ENCODE measurements at places on chromosomes 5 and 9.

DNA sequence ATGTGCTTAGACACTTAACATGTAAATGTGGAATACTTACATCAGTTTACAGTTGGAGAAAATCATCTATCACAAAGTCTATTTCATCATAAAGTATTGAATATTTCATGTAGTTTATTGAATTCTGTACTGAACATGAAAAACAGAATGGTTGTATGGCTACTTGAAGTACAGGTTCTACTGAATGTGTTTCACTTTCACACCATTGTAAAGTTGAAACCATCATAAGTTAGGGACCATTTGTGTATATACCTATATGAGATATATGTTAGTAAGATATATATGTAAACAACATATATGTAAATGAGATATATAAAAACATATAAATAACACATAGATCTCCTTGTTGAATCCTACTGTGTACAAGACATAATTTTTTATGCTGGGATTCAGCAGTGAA is 63.0 kb upstream of the TAF11L2 start:
- no peak for DNase-seq

DNA sequence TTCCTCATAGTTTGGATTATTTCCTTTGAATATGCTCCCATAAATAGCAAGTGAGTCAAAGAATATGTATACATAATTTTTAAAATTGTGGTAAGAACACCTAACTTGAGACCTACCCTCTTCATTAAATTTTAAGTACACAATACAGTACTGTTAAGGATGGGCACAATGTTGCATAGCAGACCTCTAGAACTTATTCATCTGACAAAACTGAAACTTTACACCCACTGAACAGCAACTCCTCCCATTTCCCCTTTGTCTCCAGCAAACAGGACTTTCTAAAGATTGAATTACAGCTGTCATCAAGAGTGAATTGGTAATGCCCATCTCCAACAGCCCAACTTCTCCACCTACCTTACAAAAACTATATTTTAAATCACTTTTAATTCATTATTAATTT is 388.9 kb downstream of the HTR1A start:
- DNase-seq: no peak

DNA sequence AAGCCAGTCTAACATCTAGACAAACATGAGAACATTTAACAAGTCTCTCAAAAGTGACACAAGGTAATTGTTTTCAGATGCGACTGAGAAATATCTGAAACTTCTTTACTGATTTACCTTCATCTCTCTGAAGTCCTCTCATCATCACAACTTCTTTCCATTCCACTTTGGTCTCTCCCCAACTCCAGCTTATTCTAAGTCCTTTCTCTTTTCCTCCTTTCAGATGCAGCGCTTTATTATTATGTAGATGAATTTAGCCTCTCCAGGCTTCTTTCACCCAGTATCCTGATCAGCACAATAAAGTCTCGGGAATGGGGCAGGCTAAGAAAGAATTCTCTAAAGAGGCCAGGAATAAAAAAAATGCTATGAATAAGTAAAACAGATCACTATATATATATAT is 128.0 kb downstream of the KCTD16 start:
- DNase-seq: no peak

DNA sequence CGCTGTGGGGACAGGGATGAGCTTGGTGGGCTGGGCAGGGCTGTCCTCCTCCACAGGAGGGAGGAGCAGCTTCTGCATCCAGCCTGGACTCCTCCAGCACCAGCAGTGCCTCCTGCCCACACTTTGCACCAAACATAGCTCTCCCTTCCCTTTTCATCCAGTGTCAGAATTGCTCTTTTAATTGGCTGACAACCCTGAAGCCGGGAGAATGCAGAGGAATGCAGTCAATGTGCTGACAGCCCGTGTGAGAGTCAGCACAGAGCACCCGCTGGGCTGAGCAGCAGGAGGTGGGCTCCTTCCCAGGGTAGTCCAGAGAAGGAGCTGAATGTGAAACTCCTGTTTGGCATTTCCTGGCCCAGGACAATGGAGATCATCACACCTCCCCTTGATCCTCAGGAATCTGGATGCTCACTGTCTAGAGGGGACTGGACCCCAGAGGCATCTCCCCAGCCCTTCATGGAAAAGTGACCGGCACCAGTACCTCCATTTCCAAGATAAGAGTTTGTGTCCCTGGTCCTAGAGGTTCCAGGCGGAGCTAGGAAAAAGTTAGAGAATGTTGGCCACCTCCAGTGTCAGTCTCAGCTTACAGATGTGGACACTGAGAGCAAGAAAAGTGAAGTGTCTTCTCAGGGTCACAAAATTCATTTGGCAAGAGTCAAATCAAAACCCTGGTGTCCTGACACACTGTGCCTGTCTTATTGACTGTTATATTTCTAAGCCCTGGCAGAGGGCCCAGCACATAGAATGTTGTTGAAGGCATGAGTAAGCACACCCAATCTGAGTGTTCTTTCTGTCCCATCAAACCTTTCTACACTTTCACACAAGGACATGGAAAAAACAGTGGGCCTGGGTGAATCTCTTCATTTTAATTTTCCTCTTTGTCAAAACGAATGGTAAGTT is 202.1 kb downstream of the SNX18 start:
- no peak for DNase-seq

- peak; percentile 35 for DNase-seq
Observed at GRCh38 chr5:154221371-154221896, 30.9 kb downstream of the GALNT10 start.

DNA sequence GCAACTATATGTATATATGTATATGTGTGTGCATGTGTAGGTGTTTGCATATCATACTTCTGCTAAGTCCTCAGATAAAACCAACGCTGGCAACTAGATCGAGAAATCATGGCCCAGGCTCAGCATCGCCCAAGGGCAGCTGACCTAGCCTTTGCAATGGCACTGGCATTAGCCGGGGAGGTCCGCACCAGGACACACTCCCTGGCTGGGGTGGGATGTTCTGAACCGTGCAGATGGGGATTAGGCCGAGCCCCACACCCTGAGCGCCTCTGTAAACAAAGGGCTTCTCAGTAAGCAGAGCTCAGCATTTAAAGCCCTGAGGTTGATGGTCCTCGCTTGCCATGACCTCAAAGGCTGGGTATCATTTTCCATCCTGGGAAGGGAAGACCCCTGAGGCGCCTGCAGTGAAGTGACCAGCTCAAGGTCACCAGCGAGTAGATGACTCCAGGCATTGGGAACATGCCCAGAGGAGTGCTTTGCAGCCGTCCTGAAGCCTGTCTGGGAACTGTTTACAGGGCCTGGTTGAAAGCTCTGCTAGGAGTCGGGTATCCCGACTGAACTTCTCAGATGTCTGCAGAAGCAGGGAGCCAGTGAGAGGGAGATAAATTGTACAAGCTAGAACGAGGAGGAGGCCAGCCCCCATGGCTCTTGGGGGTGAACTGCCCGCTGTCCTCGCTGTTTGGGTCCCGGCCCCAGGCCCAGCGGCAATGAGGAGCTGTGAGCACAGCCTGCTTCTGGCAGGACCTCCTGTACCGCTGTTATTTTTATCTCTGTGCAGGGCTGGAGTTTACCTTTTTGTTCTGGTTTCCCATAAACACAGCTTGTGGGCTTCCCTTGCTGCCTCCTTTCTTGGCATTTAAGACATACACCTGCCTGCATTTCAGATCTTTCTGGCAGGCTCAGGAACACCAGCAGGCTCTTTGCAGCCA is 18.4 kb downstream of the GADD45G start:
- DNase-seq: no peak

DNA sequence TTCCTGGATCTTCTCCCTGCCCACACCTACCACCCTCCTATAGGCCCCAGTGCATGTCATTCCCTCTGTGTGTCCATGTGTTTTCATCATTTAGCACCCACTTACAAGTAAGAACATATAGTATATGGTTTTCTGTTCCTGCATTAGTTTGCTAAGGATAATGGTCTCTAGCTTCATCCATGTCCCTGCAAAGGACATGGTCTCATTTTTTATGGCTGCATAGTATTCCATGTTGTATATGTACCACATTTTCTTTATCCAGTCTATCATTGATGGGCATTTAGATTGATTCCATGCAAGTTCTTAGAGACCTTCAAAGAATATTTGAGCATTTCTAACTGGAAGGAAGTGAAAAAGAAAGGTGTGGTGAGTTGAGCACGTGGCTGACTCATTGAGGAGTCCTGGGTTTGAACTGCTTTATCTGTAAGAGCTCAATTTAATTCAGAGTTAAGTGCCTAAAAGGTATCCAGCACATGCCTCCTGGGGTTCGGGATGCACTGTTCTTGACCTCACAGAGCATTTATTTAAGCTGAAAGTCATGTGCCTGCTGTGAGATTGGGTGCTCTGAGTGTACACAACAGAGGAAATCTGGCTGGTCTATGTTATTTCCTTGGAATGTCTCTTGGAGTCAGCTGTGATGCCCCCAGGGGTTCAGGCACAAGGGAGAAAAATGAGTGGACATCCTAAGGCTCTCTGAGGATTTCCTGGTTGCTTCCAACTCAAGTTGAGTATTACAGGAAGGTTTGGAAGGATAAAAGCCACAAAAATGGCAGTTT is 56.4 kb downstream of the SH3GL2 start:
- DNase-seq: no peak

GRCh38 chr5:80656425-80656824 is 1.6 kb upstream of the DHFR start:
- DNase-seq: no peak

- DNase-seq: peak; percentile 26
Observed at GRCh38 chr5:1011226-1011631, 2.6 kb downstream of the NKD2 start.

GRCh38 chr9:86778761-86779160 is 168.5 kb downstream of the GAS1 start:
- DNase-seq: no peak

GRCh38 chr9:78249542-78249941 is 13.7 kb downstream of the CEP78 start:
- DNase-seq: no peak

DNA sequence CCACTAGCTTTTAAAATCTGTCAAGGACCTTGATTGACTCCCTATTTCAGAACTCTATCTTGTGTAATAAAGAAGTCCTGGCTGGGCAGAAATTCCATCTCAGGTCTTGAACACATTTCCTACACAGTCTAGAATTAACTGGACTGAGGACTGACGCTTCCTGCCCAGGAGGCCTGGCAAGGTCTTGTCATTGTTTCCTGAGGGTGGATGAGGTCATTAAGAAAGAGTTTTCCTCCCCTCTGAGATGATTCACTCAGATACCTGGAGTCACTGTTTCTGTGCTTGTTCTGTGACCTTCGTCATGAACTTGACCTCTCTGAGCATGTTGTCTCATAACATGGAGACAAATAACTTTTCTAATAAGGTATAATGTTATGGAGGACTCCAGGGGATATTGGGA is 10.0 kb downstream of the MTAP start:
- no peak for DNase-seq

DNA sequence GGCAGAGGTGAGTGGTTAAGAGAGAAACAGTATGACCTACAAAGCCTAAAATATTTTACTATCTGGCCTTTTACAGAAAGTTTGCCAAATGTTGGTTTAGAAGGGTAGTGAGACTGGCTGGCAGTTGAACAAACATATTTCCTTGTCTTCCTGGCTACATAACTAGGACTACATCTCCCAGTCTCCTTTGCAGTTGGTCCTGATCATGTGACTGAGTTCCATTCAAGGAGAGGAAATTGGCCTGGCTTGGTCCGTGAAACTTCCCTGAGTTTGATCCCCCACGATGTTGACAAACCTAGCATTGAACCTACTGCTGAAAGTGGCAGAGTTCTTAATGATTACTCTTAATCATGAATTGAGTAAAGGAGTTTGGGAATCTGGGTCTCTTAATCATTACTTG is 280.8 kb downstream of the SLIT3 start:
- DNase-seq: no peak

DNA sequence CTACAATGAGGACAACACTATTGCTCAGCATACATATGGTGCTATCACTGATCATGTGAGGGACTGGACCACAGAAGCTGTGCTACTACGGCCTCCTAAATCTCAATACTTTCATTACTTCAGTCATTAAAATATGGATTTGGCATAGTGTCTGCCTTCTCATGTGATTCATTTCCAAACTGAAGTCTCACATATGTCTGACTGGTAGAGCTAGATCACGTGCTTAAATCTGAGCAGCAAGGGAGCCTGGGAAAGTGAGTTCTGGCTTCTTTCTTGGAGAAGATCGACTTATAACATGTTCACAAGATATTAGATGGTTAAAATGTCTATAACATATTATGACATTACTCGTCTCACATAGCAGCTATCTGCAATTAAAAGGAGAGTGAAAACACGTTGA is 8.3 kb downstream of the KIF4B start:
- DNase-seq: no peak

- no peak for DNase-seq
Observed at GRCh38 chr9:135919318-135919890, 12.1 kb upstream of the CAMSAP1 start.

GRCh38 chr9:6845880-6846279 is 88.1 kb downstream of the KDM4C start:
- no peak for DNase-seq

DNA sequence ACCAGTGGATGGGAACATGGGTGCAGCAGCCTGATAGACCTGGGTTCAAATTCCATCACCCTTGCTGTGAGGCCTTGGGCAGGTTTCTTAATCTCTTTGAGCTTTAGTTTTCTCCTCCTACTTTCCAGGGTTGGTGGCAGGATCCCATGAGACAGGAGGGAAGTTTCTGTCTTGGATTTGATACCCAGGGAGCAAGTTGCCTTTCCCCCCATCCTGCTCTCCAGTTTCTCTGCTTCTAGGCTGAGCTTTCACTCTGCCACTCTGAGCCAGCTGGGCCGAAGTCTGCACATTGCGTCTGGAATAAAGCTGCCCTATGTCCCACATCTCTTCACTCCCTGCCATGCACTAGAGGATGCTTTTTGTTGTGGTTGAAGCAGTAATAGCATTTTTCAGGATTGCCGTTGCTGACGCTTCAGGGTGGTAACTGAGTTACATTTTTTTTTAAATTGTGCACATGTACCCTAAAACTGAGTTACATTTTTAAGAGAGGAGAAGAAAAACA is 40.5 kb upstream of the ANGPTL2 start:
- DNase-seq: no peak

GRCh38 chr5:160641405-160641804 is 210.6 kb downstream of the ATP10B start:
- DNase-seq: no peak

- DNase-seq: no peak
Observed at GRCh38 chr9:74117151-74117550, 380.0 kb upstream of the RORB start.

GRCh38 chr5:109682383-109682782 is 7.3 kb upstream of the MAN2A1 start:
- no peak for DNase-seq

DNA sequence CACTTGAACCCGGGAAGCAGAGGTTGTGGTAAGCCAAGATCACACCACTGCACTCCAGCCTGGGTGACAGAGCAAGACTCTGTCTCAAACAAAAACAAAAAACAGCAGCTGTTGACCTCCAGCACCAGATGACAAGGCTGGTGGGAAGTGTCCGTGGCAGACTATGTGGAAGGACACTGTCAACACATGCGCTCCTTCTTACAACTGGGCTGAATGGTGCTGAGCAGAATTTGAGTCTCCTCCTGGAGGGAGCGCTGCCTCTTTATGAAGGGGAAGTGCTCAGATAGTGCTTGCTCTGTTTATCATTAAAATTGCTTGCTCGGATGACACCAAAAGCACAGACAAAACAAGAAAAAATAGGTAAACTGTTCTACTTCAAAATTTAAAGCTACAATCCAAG is 9.2 kb upstream of the CFAP157 start:
- no peak for DNase-seq

Measured in activated T-cell treated with anti-CD3 and anti-CD28 coated beads for 1 hour (primary cell).